ENCODE measurements at places on chromosomes 5 and 9.

DNA sequence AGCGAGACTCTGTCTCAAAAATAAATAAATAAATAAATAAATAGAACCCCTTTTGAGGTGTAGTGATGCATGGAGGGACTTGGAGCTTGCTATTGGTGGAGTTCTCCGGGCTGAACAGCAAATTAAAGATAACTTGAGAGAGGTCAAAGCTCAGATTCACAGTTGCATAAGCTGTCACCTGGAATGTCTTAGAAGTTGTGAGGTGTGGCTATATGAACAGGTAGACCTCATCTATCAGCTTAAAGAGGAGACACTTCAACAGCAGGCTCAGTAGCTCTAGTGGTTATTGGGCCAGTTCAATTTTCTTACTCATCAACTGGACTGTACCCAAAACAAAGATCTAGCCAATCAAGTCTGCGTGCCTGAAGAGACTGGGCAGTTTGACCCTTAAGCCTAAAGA lies 11.7 kb upstream of the STING1 start:
- DNase-seq, result no peak

DNA sequence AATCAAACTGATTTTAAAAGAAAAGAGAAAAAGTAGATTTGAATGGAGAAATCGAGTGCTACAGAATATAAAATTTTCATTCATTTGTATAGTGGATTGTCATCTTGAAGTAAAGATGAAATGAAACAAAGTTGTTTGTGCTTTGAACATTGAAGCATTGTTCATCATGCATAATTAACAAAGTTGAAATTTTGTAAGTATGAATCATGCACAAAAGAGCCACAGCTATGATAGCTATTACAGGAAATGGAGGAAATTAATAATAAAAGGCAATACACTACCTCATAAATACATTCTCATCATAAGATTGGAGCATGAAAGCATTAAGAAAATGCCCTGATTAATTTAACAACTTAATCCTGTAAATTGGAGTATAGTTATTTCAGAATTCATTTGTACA lies 153.4 kb upstream of the TLX3 start:
- peak; percentile 58 for DNase-seq

DNA sequence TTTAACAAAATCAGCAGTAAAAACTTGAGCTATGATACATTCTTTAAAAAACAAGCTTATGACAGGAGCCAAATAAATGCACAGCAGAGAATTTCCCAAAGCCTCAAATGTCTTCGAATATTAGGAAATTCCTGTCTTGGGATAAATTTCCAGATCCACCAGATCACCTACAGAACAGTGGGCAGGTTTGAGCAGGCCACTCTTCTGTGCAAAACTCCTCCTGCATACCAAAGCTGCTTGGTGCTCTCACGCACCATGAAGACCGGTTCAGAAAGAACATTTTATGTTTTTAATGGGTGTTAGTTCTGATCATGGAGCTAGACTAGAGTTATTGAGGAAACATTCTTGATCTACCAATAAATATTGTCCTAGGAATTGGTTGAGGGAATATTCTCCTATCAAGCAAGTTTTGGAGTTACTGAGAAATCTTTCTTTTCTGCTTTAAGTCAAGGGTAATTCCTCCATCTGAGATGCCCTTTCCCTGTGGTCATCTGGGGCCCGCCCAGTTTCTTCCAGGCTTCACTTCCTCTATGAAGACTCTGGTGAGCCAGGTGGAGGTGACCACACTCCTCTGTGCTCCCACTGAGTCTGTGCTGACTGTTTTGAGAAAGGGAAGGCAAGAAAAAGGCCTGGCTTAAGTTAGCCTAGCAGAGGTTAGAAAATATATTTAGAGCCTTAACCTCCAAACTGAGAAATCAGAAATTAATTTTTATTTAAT lies 17.9 kb downstream of the TNFSF15 start:
- no peak for DNase-seq

- DNase-seq, result peak; percentile 97
Measured at GRCh38 chr5:107831612-107832395, 161.1 kb upstream of the EFNA5 start.

- DNase-seq, result no peak
Measured at GRCh38 chr5:3590967-3591900, 4.4 kb upstream of the IRX1 start.

DNA sequence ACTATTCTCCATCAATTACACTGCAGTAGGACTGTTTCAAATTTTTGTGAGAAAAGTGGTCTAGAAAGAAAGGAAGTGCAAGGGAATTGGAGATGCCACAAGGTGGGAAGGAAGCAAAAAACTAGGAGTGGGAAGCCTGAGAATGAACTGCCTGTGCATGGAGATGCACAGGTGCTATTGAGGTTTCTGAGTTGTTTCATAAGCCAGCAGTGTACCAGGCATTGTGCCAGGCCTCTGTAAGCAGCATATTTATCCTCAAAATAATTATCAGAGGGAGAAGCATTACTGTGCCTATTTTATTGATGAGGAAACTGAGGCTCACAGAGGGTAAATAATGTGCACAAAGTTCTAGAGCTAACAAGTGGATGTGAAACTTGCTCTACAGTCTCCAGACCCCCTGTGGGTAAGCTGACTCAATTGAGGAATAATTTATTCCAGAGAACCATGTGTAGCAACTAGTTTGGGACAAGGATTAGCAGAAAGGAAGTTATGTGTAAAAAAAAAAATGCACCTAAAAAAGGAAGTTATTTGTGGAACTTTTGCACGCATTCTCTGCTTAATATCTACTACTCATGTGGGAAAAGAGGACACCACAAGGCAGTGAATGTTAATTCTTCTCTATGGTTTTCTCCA lies 96.7 kb downstream of the SNCAIP start:
- peak; percentile 22 for DNase-seq

DNA sequence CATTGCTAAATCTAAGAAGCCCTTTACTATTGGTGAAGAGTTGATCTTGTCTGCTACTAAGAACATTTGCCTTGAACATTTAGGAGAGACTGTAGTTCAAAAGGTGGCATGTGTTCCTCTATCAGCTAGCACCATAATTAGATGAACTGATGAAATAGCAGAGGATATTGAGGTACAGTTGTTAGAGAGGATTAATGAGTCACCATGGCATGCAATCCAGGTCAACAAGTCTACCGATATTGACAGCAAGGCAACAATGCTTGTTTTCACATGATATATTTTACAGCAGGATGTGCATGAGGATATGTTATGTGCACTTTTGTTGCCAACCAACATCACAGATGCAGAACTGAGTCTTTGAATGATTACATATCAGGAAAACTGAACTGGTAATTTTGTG lies 134.3 kb upstream of the CDH9 start:
- no peak for DNase-seq

DNA sequence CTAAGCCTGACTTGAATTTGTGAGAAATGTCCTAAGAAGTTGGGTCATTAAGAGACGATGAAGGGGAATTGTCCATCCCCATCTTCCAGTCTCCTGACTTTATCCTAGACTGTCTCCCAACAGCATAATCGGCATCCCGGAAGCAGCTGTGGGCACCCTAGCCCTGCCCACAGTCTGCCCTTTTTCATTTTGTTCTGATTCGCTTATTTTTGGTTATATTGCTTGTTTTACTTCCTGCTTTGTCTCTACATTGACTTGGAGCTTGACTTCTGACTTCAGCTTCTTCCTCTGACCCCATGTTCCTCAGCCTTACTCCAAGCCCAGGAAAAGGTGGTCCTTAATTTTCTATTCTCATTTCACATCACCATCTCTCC lies 41.8 kb downstream of the UGCG start:
- DNase-seq, result no peak

DNA sequence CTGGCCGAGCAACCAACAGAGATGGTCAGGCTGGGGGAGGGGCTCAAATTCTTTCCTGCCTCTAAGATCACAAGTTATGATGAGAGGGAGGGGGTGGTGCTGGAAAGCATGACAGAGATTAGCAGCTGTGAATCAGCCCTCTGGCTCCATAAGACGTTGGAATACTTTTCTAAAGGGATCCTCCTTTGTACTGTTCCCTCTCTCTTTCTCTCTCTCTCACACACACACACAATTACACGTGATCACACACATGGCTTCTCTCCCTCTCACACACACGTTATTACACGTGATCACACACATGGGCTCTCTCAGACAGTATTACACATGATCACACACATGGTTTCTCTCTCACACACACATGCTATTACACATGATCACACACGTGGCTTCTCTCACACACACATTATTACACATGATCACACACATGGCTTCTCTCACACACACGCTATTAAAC lies at the start of gene SLC45A2:
Gene SLC45A2 (minus strand): TSS at position 23 of the 454 bp plus-strand sequence. CDS start 110 bp downstream, outside the sequence.
- no peak for DNase-seq

DNA sequence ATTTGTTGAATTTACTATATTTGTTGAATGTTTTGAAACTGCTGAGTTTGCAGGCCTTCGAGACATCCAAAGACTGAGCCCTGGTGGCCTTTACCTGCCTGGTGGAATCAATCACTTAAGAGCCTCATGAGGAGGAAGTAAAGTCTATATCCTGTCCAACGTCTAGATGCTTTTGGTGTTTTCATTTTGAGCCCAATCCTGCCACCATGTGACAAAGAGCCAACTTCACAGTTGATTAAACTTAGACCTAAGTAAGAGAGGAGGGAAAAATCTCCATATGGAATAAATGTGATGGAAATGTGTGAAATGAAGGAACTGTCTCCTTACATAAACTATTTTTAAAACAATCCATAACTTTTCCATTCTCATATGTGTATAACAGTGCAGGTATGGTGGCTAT lies 220.1 kb downstream of the PRR16 start:
- DNase-seq, result peak; percentile 45
